Stimulated activated CD8-positive, alpha-beta memory T cell treated with anti-CD3 and anti-CD28 coated beads, Interleukin-4, amount 100 ng/mL, for 1 hour (primary cell): ENCODE measurements at places on chromosomes 2 and 18.

- no peak for DNase-seq
Measured at GRCh38 chr2:192471982-192472381, 277.2 kb upstream of the TMEFF2 start.

- DNase-seq = no peak
Measured at GRCh38 chr18:46346213-46346612, 242.0 kb downstream of the HAUS1 start.

DNA sequence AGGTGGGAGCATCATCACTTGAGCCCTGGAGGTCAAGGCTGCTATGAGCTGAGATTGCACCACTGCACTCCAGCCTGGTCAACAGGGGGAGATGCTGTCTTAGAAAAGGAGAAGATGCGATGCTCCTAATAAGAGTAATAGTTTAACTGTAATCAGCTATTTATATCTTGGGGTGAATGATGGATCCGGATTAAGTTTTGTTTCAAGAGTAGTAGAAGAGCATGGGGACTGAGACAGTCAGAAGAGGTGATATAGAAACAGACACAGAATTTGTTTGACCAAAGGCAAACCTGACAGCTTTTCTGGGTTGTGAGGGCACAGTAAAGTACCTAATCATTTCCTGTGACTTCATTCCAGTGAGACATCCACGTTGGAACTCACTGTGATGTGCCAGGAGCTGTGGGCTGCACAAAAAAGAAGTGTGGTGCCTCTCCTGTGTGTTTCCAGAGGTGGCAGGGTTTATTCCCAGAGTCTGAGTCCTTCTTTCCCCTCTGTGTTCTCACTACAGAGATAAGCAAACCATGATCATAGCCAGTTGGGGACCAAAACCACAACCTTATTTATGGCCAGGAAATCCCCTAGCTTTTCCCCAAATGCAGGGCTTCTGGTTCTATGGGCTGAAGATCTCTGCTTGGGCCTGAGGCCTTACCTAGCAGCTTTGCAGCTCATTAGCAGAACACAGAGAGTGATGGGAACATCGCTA is 113.7 kb downstream of the XRCC5 start:
- no peak for DNase-seq

DNA sequence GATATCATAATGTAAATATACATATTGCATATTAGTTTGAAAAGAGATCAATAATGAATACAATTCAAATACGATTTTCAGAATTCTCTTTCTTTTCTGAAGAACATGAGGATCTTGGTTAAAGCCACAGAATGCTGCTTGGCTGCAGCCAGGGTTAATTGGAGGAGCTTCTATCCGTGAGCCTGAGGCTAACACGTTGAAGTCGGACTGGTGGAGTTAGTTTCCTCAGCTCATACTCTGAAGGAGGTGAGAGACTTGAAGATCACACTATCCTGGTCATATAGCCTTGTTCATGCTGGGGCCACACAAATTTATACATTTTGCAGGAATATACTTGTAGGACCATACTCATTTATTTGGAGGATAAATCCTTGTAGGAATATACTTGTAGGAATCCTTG is 335.8 kb downstream of the TRIB2 start:
- no peak for DNase-seq

DNA sequence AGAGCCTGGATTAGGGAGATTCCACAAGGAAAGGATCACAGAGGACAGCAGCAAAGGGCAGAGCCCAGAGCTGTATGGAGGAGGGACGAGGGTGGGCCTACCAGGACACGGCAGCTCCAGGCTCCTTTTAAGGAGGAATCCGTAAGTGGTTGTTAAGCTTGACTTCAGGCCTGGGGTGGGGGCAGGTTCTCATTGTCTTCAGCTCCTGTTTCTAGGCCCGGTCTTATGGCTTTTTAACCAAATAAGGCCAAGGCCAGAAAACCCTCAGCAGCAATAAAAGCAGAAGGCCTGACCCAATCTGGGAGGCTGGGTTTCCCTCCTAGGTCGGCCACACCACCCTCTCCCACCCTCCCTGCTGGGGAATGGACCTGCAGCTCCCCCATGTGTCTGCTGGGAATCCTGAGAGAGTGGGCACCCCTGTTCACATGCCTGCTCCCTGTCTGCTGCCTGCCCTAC is 111.2 kb downstream of the PLB1 start:
- no peak for DNase-seq

DNA sequence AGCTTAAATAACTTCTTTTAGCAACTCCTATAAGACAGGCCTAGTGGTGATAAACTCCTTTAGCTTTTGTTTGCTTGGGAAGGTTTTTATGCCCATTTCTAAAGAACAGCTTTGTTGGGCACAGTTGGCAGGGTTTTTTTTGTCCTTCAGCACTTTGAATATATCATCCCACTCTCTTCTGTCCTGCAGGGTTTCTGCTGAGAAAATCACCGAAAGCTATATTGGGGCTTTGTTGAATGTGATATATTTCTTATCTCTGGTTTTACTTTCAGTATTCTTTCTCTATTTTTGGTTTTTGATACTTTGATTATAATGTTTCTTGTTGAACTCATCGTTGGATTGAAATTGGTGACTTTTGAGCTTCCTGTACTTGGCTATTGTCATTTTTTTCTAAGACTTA is 372.8 kb upstream of the ZC3H15 start:
- DNase-seq = no peak

DNA sequence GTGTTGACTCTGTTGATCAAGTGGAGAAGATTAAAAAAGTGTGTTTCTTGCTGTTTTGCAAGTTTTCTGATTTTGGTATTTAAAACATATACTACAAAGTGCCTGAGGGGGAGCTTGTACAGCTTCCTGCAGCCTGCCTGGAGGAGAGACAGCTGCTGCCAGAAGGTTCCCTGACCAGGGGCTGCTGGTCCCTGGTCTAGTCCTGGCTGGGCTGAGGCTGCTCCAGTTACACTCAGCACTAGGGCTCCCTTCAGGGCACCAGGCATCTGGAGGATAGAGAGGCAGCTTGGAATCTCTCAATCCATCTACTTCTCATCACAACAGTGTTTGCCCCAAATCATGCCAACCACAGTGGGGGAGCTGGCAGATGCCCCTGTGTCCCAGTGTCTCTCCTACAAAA is 4.8 kb downstream of the MC2R start:
- no peak for DNase-seq

DNA sequence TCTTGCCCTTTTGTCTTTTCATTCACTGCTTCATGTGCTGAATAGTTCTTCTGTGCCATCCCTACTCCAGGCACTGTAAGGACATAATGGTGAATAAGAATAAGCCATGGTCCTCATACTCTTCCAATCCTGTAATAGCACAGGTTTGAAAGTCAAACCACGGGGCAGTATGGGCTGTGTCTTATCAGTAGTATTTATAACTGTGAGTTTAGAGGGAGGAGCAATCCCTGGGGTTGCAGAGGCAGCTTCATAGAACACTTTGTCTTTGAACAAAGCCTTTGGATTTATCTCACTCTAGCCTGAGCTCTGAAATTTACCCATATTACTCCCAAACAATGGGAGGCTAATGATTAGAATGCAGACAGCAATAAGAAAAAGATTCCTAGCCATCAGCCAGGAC is 30.2 kb upstream of the ALK start:
- DNase-seq = no peak

GRCh38 chr2:226142463-226142862 is 657.2 kb downstream of the IRS1 start:
- DNase-seq = no peak

DNA sequence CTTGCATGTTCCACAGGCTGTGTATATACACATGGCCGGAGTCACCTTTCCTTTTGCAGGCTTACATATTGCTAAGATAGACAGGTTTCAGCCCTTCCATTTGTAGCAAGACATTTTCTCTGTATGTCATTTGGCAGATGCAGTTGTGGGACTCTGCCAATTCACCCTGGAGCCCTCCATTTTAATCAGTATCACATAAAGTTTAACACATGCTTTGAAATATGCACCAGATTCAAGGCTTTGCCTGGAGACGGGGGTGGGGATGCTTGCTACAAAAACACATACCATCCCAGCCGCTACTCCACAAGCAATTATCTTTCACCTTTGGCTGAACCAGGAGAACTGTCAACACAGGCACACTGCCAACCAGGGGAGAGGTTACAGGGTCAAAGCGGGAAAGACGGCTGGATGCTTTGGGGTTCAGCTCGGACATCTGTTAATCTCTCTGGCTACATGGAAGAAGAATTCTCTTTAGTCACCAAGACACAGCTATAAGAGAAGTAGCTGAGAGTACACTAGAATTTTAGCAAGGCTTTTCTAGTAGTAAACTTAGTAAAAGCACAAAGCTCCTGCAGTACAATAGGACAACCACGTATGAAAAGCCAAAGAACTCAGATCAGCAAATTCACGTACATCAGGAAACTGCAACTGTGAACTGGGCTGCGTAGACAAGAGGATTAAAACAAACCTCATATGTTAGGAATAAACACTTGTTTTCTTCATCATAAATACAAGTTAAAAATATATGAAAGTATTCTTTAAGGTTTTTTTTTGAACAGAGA is 130.9 kb downstream of the EXOC6B start:
- no peak for DNase-seq

DNA sequence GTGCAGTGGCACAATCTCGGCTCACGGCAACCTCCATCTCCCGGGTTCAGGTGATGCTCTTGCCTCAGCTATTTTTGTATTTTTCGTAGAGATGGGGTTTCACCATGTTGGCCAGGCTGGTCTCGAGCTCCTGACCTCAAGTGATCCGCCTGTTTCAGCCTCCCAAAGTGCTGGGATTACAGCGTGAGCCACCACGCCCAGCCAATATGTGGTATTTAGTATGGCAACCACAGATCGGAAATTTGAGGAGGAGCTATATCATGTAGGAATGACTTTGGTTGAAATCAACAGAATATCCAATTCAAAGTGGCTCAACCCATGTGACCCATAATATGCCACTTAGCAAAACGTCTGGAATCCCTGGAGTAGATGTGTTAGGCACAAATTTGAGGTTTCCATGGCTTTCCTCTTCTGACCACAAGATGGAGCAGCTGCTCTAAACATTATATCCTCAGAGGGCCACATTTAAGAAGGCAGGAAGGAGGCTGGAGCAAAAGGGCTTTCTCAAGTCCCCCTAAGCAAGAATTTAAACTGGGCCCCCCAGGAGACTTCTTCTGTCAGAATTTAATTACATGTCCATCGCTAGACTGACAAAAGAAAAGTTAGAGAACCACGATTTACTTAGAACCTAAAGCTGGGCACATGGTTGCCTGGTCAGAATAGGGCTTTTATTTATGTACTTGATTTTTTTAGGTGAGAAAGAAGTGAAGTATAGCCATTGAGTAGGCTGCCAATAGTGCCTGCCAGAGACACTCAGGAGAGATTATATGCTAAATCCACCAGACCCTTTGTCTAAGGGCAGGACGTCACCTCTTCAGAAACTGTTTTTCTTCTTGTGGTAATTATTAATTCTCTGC is 49.6 kb upstream of the ITSN2 start:
- DNase-seq = no peak

DNA sequence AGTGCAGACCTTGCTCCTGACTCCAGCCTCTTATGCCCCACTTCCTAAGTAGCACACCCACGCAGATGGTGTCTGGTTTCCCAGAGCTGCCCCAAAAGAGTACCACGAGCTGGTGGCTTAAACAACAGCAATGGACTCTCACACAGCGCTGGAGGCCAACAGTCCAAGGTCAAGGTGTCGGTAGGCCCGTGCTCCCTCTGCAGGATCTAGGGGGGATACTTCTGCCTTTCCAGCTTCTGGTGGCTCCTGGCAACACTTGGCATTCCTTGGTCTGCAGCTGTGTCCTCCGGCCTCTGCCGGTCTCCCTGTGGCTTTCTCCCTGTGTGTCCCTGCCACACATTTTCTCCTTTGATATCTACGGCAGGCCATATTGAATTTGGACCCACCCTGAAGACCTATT is 99.0 kb downstream of the TSHZ1 start:
- DNase-seq = no peak

GRCh38 chr2:200463452-200463851 is 46.4 kb downstream of the KCTD18 start:
- no peak for DNase-seq

- no peak for DNase-seq
Measured at GRCh38 chr2:234401426-234401825, 95.5 kb downstream of the ARL4C start.

GRCh38 chr2:239253264-239253663 is 147.6 kb downstream of the HDAC4 start:
- no peak for DNase-seq
